ENCODE measurements at places on chromosomes 3 and 15. TPM values are rescaled to one million over a fixed set of nuclear protein-coding genes. Genes with fewer than 3 reads are reported as not detected.

DNA sequence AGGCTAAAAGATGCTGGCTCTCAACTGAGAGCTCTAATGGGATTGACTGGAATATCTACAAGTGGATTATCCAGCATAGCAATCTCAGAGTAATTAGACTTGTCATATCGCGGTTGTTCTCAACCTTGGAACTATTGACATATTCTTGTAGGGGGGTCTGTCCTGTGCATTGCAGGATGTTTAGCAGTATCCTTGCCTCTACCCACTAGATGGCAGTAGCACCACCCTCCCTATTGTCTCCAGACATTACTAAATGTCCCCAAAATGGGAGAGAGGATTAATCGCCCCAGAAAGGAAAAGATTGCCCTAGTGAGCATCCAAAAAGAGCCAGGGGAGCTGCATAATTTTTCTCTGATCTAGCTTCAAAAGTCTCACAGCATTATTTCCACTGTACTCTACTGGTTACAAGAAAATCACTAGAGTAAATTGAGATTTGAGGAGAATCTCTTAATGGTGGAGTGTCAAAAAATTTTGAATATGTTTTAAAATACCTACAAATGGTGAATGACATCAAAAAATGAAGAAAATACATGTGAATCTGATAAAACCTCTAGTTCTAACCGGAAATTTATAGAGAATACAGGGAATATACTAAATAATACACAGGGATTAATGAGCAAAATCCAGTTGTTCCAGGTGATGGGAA is 388.2 kb upstream of the AGTR1 start:
- no peak for DNase-seq

DNA sequence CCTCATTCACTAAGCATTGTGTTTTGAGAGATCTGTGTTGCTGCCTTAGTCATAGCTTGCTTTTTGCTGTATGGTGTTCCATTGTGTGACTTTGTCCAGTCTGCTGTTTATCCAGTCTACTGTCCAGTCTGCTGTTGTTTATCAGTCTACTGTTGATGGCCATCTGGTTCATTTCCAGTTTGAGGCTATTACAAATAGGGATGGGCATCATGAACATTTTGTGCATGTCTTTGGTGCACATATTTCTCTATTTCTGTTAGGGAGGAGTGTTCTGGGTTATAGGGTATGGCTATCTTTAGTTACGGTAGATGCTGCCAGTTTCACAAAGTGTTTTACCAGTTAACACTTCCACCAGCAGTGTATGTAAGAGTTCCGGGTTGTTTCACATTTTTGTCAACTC is 22.2 kb upstream of the CLEC3B start:
- no peak for DNase-seq

DNA sequence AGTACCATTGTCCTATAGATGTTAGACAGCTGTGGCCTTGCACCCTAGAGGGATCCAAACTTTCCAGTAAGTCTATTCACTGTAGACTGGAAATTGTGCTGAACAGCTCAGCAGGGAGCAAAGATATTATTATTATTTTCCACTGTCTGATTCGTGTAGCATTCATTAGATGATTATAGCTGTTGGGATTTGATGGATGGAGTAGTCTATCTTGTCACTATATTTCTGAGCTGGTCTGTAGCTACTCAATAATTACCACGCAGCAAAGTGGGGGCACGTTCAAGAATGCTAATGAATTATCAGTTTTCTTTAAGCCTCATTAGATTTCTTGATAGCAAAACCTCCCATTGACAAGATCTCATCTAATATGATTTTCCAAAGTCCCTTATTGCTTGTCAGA is 113.2 kb downstream of the RTP4 start:
- DNase-seq, result no peak

Gene SLC12A1
- polyA plus RNA-seq, result 0.10 TPM

Gene C15orf61
- polyA plus RNA-seq, result 4.9 TPM

GRCh38 chr3:23741036-23741706 is 64.6 kb upstream of the UBE2E1 start:
- no peak for DNase-seq

DNA sequence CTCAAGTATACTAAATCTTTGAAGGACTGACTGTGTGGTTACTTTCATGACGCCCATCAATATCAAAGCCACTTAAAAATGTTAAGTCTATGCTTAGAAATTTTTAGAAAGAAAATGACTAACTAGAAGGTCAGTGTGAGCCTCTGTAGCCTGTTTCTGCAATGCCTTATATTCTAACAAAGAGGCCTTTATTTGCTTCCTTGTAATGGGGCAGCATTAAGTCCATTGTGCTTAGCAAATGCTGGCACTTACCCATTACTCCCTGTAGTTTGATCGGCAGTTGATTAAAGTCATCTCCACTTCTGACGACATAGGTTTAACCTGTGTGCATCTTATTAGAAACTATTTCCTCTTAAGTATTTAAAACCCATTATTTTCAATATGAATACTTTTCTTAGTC is 91.6 kb upstream of the FAM98B start:
- no peak for DNase-seq

Gene GNB4
- polyA plus RNA-seq, result 17.7 TPM

GRCh38 chr3:170330366-170330765 is 27.1 kb upstream of the SKIL start:
- peak; percentile 57 for DNase-seq

DNA sequence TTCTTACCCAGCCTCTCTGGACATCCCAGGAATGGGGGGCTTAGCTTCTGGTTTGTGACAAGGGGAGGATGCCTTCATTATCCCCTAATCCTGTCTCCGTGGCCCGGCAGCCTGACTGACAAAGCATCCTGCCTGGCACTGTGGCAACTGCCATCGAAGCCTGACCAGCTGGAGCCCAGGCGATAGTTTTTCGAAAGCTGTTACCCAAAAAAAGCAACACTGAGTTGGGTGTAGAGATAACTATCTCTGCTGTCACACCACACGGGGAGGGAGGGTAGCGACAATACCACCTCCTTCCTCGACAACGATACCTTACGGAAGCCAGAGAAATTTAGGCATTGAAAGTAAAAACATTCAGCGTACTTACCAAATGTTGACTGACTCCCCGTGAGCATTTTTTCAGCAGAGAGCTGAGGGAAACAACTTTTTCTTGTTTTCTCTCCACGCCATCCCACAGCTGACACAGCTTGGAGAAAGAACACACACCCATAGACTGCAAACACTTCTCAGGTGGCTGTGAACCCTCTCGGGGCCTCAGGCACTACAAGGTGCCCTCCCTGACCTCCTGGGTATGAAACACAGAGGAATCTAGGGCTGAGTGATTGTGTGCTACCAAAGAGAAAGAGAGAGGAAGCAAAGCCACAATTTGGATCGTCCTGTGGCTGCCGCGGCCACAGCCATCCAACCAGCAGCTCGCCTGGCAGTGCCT is 361.9 kb upstream of the ICE2 start:
- DNase-seq, result no peak

Gene TRIM59
- polyA plus RNA-seq, result 11.3 TPM

Gene SNX22
- polyA plus RNA-seq, result 2.7 TPM

Gene AGBL1
- 0.04 TPM for polyA plus RNA-seq

- DNase-seq, result no peak
Observed at GRCh38 chr15:39455471-39455991, 125.3 kb upstream of the THBS1 start.

Gene HCN4
- 0.49 TPM for polyA plus RNA-seq

- DNase-seq, result no peak
Observed at GRCh38 chr3:169432708-169433432, 230.6 kb downstream of the MECOM start.

DNA sequence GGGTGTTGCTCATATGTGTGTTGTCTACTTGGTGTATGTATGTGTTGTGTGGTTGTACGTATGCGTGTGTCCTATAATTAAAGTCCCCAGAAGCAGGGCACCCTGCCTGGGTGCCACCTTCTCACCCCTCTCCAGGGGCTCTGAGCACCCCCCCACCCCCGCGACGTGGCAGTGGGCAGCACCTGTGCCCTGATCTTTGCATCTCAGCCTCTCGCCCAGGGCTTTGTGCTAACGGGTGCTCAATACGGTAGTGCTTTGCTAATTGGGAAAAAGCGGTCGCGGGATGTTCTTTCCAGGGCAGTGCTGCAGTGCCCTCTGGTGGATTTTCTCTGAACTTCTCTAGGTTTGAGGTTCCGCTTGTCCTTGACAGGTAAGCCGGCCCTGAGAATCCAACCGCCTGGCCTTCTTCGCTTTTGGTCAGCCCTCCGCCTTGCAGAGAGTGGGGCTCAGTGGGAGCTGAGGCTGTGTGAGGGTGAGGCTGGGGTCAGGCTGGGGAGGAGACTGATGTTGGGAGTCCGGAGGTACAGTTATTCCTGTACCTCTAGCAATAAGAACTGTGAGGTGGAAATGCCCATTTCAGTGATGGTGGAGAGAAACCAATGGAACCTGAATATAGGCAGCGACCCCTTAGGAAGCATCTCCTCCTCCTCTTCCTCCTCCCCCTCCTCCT is 17.6 kb upstream of the EPHB3 start:
- peak; percentile 61 for DNase-seq

- DNase-seq, result no peak
Observed at GRCh38 chr15:89499156-89499555, 2.8 kb upstream of the RHCG start.

Gene CHRM5
- 0.48 TPM for polyA plus RNA-seq

Gene CYP8B1
- polyA plus RNA-seq, result 0.75 TPM

DNA sequence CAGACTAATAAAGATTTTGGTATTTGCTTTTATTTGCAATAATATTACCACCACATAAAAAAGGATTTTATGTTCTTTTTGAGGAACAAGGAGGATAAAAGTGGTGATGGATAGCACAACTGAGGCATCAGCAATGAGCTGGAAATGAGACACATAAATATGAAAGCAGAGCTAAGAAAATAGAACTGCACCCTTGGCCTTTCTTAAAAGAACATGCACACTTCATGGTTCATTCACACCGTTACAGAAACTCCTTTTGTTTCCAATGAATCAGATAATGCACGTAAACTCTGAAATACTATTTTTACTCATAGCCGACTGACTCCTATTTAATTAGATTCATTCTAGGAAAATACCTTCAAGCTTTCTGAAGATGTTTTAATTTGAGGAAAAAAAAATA is 19.9 kb upstream of the DPH6 start:
- no peak for DNase-seq

- DNase-seq, result peak; percentile 67
Observed at GRCh38 chr3:39809181-39809994, at the start of gene MYRIP. Gene MYRIP (plus strand): TSS chr3:39809609. CDS start chr3:39900817, 91,208 bp downstream.

Gene ST6GAL1
- 126 TPM for polyA plus RNA-seq

Gene XCR1
- 1.2 TPM for polyA plus RNA-seq

GRCh38 chr3:128243602-128244504 is 90.6 kb downstream of the EEFSEC start:
- no peak for DNase-seq

DNA sequence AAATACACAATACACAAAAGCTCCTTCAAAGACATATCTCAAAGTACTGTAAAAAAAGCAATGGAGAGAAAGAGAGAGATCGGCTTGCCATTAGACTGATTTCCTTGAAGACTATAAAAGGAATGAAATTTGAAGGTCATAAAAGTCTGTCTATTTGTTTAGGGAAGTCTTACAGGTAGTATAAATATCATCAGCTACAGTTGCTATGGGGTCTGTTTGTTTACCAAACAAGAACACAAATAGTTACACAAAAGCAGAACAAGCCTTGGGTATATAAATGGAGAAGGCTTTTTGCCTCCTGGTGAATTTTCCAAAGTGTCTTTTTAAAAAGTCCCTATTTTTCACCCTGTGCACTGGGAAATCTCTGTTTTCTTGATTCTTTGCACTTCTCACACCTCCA is 552.3 kb downstream of the FOXP1 start:
- DNase-seq, result no peak

- no peak for DNase-seq
Observed at GRCh38 chr15:43913026-43913780, 86.4 kb downstream of the WDR76 start.

- no peak for DNase-seq
Observed at GRCh38 chr3:71127052-71127831, 456.3 kb downstream of the FOXP1 start.

Gene PDZRN3
- 40.7 TPM for polyA plus RNA-seq

Gene TRPM1
- polyA plus RNA-seq, result not detected

DNA sequence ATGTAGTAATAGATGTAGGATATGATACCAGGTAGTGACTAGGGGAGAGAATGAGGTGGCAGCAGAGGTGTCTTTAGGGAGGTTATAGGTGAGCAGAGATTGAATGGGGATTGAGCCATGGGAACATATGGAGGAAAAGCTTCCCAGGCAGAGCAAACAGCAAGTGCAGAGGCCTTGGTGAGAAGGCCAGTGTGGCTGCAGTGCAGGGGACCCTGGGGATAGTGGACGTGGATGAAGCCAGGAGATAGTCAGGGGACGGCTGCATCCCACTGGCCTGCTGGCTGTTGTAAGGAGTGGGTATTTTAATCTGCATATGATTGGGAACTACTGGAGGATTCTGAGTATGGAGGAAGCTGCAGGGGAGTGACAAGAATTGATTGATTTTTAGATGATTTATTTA is 62.7 kb upstream of the TRAK1 start:
- no peak for DNase-seq

DNA sequence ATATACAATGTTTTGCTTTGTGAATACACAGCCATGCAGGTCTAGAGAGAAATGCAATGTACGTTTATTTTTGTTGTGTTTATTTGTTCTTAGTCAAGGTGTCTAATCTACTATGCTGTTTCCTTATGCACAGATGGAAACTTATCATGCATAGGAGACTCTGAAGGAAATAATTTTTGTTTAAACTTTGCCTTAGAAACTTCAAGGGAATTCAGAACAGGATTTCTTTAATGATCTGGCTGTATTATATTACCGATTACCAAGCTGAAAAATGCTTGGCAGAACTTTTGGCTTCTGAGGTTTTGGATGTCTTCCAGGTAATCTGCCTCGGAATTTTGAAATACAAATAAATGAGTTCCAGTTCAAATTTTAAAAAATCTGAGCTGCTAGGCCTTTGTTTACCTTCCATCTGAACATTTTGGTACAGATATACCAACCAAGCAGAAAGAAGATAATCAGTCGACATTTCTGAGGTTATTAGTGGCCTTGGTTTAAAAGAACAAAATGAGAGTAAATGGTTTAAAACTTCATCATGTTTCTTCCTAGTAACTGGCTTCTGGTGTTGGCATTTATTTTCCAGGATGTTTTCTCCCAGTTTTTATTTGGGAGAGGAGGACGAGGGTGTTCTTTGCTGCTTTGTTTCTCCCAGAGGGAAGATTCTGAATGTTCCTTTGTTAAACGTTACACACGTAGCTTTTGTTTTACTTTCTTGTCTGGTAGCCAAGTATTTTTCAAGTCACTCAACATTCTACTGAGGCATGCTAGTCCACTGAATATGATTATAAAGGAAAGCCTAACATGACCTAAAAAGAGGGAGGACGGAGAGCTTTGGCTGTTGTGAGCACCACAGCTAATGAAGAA is 421.8 kb upstream of the TBL1XR1 start:
- no peak for DNase-seq

Data from large intestine (tissue), 12 donors.